Activated CD4-positive, alpha-beta T cell treated with anti-CD3 and anti-CD28 coated beads for 48 hours (primary cell): ENCODE measurements at places on chromosomes 1 and 21.
A peak's percentile ranks its signal among the peaks of the same experiment; 100 is the strongest.

DNA sequence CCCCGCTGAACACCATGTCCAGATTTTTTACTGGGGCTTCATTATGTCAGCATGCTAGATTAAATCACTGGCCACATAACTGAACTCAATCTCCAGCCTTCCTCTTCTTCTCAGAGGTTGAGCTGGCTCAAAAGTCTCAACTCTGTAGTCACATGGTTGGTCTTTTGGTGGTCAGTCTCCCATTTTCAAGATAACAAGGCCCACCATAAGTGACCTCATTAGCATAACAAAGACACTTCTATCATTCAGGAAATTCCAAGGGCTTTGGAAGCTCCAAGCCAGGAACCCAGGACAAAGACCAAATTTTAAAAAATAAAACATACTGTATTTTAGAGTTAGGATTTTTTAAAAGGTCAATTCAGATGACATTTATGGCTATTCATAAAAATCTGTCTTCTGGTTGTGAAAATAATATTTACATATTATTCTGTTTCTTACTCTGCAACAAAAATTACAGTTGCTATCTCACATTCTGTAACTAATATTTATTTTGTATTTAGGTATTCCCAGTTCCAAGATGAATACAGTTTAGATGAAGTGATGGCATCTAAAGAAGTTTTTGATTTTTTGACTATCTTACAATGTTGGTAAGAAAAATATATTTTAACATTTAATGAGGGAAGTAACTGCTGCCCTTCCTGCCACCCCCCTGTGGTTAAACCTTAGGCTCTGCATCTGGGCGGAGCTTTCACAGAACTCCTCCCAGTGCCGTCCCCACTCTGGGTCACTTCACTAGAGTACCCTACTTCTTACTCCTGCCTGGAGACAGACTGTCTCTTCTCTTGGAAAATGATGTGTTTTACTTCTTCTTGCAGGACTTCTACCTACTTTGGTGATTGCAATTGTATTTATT is 49.3 kb downstream of the SCP2 start:
- no peak for DNase-seq

- peak; percentile 68 for DNase-seq
Measured at GRCh38 chr1:15994590-15995351, 9.3 kb upstream of the SRARP start.

DNA sequence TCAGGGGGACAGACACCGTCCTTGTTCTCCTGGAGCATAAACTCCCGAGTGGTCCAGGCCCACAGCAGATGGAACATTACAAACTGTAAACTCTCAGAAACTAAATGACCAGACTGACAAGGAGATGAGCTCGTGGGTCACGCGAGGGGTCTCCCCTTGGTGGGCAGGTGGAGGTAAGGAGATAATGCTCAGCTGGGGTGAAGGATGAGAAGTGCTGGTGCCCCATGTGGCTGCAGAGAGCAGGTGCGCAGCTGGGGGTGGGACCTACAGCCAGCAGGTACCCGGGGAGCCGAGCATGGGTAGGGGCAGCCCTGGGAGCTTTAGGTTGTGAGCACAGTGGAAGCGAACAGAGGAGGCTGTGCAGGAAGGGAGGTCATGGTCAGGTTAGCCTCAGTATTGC is 40.1 kb downstream of the AJAP1 start:
- no peak for DNase-seq

DNA sequence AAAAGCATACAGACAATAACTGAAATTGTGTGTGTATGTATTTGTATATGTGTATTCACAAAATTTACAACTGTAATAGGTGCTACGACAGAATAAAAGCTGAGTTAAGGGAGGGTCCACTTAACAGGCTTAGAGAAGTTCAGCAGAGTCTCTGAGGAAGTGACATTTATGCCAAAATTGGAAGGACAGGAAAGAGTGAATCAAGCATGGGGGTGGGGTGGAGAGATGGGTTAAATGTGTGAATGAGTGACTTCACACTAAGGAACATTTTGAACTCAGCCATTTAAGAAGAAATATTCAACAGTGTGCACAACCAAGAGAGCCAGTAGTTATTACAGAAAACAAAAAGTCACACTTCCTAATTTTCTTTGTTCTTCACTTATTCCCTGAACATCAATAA is 53.8 kb upstream of the RGS1 start:
- DNase-seq, result peak; percentile 36

DNA sequence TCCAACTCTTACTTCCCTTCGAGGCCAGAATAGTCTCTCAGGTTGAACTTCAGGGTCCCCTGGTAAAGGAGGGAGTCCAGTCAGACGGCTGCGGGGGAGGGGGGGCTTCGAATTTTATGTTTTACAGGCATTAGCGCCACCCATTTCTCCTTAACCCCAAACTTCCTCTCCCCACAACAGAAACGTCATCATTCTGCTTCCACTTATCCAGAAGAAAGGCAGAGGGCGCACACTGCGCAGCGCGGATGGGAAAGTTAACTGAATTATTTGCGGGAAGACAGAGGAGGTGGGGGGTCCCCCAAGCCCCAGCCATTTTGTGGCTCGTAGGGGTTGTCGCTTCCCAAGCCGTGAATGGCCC is 529 bp upstream of the PRMT2 start:
- DNase-seq, result no peak

DNA sequence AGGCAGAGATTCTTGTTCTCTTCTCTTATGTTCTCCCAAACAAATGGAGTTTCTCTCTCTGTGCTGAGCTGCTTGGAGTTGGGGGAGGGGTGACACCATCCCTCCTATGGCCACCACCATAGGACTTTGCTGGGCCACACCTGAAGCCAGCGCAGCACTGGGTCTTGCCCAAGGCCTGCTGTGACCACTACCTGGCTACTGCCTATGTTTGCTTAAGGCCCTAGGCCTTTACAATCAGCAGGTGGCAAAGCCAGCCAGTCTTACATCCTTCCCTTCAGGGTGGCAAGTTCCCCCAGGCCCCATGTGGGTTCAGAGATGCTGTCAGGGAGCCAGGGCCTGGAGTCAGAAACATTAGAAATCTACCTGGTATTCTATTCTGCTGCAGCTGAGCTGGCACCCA is 6.3 kb upstream of the MTARC2 start:
- no peak for DNase-seq

GRCh38 chr21:43192501-43193081 is 23.8 kb downstream of the CRYAA start:
- no peak for DNase-seq

GRCh38 chr1:228541725-228542124 is 54.5 kb downstream of the RNF187 start:
- no peak for DNase-seq

- DNase-seq, result no peak
Measured at GRCh38 chr1:178633056-178633455, 92.0 kb upstream of the RALGPS2 start.

DNA sequence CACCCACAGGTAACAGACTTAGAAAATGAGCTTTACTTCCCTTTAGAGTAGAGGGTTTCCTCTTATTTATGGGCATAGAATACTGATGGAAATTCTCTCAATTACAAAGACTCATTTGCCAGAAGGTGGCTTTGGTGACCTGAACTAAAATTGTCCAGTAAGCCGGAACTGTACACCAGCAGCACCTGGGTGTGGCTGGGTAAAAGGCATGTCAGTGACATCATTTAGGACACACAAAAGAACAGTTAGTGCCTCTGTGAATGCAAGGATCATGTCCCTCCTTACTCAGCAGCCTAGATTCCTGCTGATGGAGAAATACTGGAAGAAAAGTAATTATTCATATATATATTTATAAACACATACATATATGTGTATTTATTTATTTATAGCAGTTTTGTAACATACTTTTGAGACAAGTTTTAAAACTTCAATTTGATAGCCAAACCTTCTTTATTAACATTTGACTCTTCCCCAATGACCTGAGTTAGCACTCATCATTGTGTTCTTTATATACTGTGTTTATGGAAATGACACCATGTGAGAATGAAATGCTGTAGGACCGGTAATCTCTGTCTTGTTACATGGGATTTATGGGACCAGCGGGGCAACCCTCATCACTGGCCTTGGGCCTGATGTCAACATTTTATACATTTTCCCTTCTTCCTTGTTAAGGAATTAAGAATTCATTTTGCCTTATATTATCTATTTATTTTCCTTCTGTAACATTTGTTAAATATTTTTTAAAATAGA is 274.4 kb downstream of the BRINP2 start:
- DNase-seq, result no peak

- peak; percentile 49 for DNase-seq
Measured at GRCh38 chr1:93304716-93305138, 41.0 kb upstream of the DR1 start.

DNA sequence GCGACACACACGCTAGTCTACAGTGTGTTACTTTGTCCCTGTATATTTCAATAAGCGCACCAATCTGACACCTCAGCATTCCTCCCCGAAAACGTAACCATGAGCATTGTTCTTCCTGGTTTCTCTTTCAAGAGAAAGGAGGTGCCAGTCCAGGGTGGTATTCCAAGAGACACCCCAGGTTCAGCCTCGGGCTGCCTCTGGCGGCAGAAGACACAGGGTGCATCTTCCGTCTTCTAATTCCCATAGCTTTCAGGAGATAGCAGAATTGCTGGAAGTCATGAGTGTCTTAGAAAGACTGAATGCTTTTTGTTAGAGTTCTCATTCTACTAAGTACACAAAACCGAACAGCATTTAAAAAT is 15.9 kb upstream of the RGS8 start:
- DNase-seq, result no peak

- DNase-seq, result no peak
Measured at GRCh38 chr1:192713921-192714320, 78.0 kb downstream of the RGS13 start.

GRCh38 chr1:93578911-93579825 is 102.5 kb downstream of the BCAR3 start:
- DNase-seq, result no peak

GRCh38 chr1:22729912-22730311 is 19.3 kb downstream of the EPHB2 start:
- no peak for DNase-seq

GRCh38 chr1:16608838-16609560 is 4.4 kb downstream of the NBPF1 start:
- DNase-seq, result no peak

- DNase-seq, result no peak
Measured at GRCh38 chr1:3070644-3071564, 1.9 kb downstream of the PRDM16 start.

- DNase-seq, result no peak
Measured at GRCh38 chr1:180805316-180805715, 107.4 kb upstream of the KIAA1614 start.

- no peak for DNase-seq
Measured at GRCh38 chr1:35448344-35448801, 108.8 kb downstream of the KIAA0319L start.

GRCh38 chr1:36126797-36127500 is 1.9 kb upstream of the COL8A2 start:
- DNase-seq, result no peak

GRCh38 chr1:1817221-1817620 is 39.0 kb upstream of the NADK start:
- no peak for DNase-seq

DNA sequence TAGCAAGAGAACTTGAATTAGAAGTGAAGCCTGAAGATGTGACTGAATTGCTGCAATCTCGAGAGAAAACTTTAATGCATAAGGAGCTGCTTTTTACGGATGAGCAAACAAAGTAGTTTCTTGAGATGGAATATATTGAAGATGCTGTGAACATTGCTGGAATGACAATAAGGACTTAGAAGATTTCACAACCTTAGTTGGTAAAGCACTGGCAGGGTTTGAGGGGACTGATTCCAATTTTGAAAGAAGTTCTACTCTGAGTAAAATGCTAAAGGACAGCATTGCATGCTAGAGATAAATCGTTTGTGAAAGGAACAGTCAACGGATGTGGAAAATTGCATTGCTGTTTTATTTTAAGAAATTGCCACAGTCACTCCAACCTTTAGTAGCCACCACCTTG is 69.5 kb downstream of the GDAP2 start:
- no peak for DNase-seq

GRCh38 chr1:32464716-32465577 is at the start of gene ZBTB8B:
Gene ZBTB8B, plus strand, starts transcription at chr1:32465072. Its CDS starts 5,553 bp downstream, at chr1:32470625.
- DNase-seq, result peak; percentile 58

DNA sequence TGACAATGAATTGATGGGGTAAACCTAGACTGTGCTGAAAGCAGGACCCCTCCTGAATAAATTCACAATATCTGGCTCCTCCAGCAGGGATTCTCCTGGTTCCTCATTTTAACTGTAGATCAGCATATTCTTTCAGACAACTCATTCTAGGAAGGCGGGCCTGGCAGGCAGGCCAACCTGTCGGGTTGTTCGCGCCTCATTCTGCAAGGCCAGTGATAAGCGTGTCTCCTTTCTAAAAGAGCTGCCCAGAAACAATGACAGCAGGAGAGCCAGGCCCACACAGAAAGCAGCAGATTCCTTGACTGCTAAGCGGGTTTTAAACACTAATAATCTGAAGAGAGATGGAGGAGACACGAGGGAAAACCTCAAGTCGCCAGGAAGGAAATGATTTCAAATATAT is 70.0 kb downstream of the NTPCR start:
- no peak for DNase-seq

DNA sequence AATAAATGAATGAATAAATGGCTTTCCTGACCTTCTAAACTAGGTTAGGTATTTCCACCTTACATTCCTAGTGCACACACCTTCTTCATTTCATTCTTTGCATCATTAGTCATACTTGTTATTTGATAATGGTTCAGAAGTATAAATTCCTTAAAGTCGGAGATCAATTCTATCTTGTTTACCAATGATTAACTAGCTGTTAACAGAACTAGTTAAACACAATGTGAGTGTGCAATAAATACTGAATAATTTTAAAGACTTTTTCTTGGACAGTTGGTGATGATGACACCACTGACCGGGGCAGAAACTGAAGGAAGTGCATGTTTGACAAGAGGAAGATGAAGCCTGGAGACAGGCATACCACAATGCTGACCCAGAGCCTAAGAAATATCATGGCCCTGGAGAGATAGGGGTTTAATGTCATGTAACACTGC is 207.1 kb upstream of the DEPDC1 start:
- DNase-seq, result no peak

DNA sequence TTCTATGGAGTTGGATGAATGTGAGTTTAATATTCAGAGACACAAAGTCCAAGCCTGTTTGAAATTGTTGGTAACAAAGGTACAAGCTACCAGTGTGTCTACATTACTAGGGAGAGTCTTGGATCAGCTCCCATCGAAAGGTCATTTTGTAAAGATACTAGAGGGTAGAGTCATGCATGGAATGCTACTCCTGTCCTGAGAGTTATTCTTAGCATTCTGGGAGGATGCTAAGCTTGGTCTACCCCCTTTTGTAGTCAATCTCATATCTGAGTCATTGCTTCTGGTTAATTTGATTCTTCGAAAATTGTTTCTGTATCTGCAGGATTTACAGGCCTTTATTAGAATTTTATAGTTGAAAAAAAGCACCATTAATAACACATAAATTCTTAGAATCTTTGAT is 240.2 kb downstream of the ST6GALNAC3 start:
- no peak for DNase-seq

GRCh38 chr1:39576016-39576657 is 453 bp downstream of the PABPC4 start:
- DNase-seq, result peak; percentile 34
